ENCODE measurements at places on chromosomes 1 and 21. TPM values are rescaled to one million over a fixed set of nuclear protein-coding genes. Genes with fewer than 3 reads are reported as not detected.

DNA sequence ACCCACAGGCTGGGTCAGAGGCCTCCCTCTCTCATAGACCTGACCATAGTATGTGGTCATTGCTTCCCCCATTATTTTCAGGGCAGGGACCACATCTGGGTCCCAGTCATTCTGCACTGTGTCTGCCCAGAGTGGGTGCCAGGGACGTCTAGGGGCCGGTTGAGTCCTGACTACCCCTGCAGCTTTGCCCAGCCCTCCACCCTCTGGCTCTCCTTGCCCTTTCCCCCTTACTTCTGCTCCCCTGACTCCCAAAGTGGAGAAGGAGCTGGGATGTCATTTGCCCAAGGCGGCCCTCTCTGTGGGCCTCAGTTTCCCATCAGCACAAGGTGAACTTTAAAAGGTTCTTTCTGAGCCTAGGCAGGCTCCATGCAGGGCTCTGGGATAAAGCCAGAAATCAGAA lies 4.3 kb upstream of the TTC22 start:
- peak; percentile 15 for DNase-seq

- DNase-seq = no peak
These were observed 119.2 kb downstream of the DMRTB1 start for GRCh38 chr1:53578358-53578757.

DNA sequence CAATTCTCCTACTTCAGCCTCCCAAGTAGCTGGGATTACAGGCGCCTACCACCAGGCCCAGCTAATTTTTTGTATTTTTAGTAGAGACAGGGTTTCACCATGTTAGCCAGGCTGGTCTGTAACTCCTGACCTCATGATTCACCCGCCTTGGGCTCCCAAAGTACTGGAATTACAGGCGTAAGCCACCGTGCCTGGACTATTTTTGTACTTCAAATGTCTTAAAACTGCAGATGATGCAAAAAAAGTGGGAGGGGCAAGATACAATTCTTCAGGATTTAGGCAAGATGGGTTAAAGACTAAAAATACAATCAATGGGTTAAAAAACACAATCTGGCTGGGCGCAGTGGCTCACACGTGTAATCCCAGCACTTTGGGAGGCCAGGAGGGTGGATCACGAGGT lies 4.7 kb downstream of the SCAF4 start:
- DNase-seq = no peak

Gene ADAM15
- 105 TPM for polyA plus RNA-seq

GRCh38 chr1:61388566-61388965 lies 306.2 kb downstream of the NFIA start:
- DNase-seq = no peak

Gene LRRC53
- polyA plus RNA-seq = not detected

Gene ZFP69B
- polyA plus RNA-seq = 5.6 TPM

DNA sequence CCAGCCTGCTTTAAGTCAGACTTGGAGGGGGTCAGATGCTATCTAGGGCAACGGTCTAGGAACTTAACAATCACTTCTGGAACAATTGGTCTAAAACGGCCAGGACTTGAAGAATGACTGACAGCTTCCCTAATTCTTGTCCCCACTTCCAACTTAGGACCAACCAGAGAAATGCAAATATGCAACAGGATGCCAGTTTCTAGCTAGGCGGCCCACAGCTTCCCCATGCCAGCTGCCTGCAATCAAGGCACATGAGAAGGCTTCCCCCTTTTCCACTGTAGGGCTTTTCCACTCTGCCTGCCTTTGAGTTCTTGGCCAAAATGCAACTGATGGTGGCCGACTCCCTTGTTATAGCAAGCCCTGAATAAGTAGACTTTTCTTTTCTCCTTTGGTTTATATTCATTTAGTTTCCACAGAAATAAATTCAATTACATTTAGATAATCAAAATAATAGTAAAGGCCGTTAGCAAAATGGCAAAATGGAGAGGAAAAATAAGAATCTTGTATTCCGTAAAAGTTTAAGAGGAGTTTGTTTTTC lies 80.9 kb downstream of the BACH1 start:
- DNase-seq = no peak

DNA sequence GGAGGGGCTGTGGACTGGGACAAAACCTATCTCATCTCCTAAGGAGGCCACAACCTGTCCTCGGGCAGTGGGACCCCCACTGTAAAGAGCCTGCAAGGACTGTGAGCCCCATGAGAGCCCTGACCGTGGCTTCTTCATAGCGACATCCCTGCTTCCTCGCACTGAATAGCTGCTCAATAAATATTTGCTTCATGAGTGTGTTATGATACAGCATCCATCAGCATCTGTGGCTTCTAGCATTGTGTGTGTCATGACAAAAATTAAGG lies 40.5 kb upstream of the CSF3R start:
- DNase-seq = no peak

DNA sequence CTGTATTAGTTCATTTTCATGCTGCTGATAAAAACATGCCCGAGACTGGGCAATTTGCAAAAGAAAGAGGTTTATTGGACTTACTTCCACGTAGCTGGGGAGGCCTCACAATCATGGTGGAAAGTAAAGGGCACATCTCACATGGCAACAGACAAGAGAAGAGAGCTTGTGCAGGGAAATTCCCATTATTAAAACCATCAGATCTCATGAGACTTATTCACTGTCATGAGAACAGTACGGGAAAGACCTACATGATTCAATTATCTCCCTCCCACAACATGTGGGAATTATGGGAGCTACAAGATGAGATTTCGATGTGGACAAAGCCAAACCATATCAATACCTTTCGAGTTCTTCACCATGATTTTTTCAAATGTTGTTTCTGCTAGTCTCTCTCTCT lies 3.7 kb upstream of the CHRM3 start:
- DNase-seq = no peak

GRCh38 chr1:9218917-9219316 lies 15.7 kb upstream of the H6PD start:
- DNase-seq = no peak

- DNase-seq = no peak
These were observed 82.5 kb downstream of the NRIP1 start for GRCh38 chr21:14982336-14982735.

DNA sequence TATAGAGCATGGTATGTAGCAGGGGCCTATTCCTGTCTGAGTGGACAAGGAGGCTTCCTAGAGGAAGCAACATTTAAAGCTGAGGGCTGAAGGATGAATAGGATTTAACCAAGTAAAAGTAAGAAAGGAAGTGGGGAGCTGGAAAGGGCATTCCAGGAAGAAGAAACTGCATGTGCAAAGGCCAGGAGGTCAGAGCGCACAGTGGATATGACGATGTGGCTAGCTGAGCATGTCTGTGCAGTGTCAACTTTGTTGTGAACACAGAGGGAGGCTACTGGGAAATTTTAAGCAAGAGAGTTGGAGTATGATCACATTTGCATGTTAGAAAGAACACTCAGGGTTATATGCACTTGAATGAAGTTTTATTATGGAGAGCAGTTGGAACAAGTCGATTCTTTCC lies 28.6 kb upstream of the JUN start:
- DNase-seq = no peak

GRCh38 chr1:53656747-53657530 lies 82.0 kb downstream of the GLIS1 start:
- no peak for DNase-seq

DNA sequence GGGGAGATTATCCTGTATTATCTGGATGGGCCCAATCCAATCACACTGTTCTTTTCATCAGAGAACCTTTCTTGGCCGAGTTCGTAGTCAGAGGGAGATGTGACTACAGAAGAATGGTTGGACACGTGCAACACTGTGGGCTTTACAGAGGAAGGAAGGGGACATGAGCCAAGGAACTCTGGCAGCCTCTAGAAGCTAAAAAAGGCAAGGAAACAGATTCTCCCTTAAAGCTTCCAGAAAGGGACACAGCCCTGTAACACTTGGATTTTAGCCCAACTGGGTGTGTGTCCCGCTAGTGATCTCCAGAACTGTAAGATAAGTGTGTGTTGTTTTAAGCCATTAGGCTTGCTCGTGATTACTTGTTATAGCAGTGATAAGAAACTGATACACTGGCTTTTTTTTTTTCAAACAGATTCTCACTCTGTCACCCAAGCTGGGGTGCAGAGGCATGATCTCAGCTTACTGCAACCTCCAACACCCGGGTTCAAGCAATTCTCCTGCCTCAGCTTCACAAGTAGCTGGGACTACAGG lies 53.9 kb upstream of the FBXO28 start:
- no peak for DNase-seq

GRCh38 chr21:15119486-15119885 lies 54.7 kb upstream of the NRIP1 start:
- DNase-seq = no peak

Gene LCE3E
- polyA plus RNA-seq = not detected

DNA sequence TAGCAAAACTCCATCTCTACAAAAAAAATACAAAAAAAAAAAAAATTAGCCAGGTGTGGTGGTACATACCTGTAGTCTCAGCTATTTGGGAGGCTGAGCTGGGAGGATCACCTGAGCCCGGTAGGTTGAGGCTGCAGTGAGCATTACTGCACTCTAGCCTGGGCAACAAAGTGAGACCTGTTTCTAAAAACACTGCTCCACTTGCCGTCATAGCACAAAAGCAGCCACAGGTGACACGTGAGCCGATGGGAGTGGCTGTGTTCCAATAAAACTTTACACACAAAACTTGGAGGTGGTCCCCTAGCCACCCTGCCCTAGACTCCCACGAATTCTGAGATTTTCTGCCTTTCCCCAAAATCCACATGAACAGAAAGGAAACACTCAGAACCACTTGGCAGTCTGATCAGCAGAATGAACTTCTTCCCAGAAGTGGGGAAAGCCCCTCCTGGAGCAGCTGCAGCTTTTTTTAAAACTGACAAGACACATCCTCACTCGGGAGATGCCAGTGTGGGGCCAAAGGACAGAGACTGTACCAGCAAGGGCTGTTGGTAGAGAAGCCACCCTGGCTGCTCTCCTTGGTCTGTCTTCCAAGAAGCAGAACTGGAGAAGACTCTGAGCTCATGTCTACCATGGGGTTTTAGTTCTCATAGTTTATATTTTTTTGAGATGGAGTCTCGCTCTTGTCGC lies 23.3 kb downstream of the PLEKHM2 start:
- DNase-seq = no peak
